GM18507 (cell line): ENCODE measurements at places on chromosomes 2 and 18.

DNA sequence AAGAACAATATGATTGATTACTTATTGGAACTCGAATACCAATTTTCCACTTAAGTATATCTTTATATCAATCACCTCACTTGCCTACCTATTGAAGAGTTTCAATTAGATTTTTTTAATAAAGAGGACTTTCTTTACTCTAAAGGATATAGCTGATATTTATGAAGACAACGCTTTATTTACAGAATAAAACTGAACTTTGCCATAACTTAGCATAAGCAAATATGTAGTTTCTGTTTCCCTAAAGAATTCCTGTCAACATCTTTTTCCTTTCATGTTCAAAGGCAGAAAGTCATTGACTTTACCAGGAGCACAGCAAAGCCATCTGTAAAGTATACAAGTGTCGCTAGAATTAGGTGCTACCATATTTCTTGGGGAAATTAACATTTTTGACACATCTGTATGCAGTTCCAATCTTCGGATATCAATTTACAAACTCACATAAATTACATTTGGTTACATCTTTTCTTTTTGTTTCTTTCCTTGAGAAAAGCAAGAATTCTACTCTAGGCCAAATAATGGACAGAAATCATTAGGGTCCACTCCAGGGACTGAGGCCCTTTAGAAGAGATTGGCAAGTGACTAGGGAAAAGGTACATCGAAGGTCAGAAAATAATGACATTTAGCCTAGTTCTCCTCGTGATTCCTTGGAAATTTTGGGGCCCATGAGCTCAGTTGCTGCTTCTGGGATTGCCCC is 7.5 kb upstream of the SCN1A start:
- no peak for DNase-seq

DNA sequence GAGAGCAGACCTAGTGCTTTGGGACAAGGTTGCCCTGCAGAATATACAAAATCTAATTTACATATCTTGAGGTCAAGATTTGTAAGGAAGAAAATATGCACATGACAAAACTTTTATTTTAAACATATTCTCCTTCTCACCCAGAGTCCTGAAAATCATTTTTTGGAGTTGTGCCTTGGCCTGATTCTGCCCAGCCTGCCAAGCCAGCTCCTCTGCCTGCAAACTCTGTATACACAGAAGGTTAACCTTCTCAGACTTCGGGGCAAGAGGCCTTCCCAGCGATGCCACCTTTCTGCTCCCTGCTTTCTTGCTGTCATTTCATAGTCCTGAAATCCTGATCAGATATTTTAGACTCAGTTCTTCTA is 95.8 kb upstream of the CAVIN2 start:
- DNase-seq, result no peak

DNA sequence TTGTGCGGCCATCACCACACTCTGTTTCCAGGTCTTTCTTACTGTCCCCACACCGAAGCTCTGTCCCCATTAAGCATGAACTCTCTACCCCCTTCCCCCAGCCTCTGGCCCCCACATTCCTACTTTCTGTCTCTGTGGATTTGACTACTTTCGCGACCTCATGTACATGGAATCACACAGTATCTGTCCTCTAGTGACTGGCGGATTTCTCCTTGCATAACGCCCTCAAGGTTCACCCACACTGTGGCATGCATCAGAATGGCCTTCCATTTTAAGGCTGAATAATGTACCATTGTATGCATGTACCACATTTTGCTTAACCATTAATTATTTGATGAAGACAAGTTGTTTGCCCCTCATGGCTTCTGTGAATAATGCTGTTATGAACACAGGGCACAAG is 467.6 kb upstream of the HS6ST1 start:
- no peak for DNase-seq

GRCh38 chr18:59460072-59460420 is 101.0 kb upstream of the LMAN1 start:
- DNase-seq, result no peak

GRCh38 chr2:101200676-101201075 is 49.5 kb upstream of the TBC1D8 start:
- DNase-seq, result no peak

DNA sequence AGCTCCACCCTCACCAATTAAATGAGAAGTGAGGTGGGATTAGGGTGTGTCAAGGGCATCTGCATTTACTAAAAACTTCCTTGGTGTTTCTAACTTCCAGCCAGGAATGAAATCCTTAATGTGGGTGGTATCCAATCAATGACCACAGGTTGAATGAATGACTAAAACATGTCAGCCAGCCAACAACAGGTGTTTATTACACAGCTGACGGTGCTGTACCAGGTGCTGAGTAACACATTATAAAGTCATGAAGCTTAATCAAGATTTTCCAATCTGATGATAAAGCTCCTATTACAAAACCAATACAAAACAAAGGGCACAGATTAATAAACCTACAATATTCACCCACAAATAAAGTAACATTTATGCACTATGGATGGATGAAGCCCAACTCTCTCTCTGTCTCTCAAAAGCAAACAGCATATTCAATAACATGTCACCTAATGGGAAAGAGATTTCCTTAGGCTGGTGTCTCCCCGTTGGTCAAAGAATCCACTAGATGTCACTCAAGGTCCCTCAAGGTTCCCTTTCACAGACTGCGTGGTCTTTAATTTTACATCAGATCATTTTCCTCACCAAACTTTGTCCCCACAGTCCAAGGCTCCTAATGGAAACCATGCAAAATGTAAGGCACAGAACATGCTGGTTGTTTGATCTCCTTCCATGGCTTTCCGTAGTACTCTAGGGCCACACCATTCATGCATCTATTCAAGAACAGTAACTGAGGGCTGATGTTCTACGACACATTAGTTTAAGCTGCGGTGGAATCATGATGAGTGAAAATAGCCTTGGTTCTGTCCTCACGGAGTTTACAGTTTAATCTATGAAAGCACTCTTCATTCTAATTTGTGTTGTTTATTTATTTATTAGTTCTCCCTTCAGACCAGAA is 6.4 kb upstream of the PTPN4 start:
- no peak for DNase-seq

DNA sequence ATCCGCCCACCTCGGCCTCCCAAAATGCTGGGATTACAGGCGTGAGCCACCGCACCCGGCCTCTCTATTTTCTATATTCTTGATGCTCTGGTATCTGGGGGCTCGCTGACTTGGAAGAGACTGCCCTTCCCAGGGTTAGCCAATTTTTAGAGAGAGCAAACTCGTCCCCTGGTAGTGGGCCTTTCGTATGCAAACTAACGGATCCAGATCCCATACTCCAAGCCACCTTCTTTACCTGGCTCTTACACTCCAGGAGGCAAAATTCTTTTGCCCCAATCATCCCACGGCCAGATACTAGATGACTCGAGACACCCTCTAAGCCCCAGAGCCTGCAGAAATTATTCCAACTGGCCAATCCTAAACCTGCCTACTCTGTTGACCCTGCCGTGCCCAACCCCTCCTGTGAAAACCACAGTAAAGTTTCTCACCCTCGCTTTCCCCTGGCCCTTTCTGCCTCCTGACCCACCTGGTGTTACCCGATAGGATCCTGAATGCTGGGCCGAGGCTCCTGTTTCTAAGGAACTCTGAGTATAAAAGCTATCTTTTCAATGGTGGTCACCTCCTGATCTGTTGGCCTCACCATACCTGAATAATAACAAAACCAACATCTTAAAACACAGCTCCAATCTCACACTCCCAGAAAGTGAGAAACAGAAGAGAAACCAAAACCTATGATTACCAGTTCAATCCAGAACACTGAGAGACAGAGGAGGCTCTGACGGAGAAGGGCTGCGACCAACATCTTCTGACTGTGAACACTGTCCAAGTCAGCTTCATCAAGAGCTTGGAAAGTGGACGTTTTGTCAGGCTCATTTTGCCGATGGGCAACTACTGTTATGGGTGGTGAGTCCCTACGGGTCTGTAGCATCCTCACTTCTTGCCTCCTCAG is 57.6 kb upstream of the ZNF532 start:
- DNase-seq, result peak; percentile 54

- no peak for DNase-seq
These were observed 269.3 kb upstream of the NCKAP5 start for GRCh38 chr2:133837441-133838094.

- DNase-seq, result no peak
These were observed 134.0 kb downstream of the PID1 start for GRCh38 chr2:229137066-229137465.

DNA sequence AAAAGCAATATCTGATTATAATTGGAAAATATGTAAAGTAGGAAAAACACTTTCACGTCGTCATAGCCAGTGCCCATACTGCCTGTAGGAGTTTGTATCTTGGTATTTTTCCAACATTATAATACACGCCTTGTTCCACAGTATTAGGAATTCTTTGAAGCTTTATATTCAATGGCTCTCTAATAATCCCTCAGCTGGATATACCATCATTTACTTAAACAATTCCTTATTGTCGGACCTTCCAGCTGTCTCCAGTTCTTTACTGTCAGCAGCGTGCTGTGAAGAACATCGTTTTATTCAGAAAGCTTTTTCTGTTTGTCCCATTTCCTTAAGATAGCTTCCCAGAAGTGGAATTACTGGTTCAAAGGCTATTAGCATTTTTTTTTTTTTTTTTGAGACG is 31.7 kb downstream of the ATP6V1C2 start:
- no peak for DNase-seq

DNA sequence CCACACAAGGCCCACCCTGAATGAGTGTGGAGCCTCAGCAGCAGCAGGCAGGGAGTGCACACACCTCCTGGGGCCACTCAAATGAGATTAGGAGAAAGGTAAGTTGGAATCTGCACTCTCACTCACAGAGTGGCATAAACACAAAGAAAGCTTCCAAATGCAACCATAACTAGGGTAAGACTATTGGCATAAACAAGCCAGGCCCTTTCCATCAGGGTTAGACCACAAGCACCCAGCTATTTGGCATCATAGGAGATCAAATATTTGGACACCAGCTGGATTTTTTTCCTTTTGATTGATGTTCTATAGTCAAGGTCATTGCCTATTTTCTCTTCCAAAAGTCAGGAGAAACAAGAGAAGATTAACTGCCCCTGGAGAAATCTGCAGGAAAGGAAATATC is 471.5 kb downstream of the TXNL1 start:
- DNase-seq, result no peak
